ENCODE measurements at places on chromosomes 4 and X.

- DNase-seq, result no peak
Observed at GRCh38 chrX:42237956-42238355, 314.6 kb upstream of the CASK start.

DNA sequence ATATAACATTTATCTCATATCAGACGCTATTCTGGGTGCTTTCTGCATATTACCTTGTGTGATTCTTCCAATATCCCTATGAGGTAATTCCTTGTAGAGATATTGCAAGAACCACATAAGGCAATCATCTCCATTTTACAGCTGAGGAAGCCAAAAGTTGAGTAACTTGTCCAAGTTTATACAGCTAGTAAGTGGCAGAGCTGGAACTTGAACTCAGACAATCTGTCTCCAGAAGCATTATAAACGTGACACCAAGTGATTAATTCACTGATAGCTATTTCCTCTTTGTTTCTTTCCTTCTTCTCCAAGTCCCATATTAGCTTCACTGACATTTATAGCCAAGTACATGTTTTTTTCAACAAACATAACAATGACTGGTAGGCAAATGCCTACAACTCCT lies 7.3 kb downstream of the EMCN start:
- no peak for DNase-seq

DNA sequence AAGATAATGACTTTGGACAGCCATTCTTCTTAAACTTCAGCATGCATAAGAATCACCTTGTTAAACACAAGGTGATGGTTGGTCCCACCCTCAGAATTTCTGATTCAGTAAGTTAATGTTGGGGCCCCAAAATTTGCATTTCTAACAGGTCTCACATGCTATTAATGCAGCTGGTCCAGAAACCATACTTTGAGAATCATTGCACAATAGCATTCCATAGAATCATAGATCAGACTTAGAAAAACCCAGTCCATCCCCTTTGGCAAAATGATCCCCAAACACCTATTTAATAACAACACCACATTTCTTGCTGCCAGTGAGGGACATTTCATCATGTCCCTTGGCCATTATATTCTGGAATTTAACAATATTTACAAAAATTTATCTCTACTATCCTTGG lies 6.2 kb upstream of the MGAT4D start:
- no peak for DNase-seq

DNA sequence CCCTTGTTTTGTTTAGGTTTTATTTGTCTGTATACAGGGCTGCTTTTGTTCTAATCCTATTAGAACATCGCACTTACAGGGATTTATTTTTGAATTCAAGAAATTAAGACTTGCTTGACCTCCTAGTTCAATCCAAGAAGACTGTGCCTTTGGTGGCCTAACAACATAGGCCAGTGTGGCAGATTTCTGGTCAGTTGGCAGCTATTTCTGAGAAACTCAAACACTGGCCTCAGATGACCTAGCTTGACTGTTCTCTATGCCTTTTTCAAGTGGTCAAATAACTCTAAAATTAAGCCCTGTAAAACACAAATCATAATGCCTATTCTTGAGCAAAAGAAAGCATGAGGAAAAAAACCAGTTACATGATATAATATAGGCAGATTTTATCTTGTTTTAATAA lies 89.3 kb upstream of the GPR34 start:
- DNase-seq, result no peak

GRCh38 chrX:145552643-145553042 lies 265.0 kb upstream of the SLITRK2 start:
- no peak for DNase-seq

- no peak for DNase-seq
Observed at GRCh38 chrX:34560180-34560579, 96.9 kb downstream of the TMEM47 start.

DNA sequence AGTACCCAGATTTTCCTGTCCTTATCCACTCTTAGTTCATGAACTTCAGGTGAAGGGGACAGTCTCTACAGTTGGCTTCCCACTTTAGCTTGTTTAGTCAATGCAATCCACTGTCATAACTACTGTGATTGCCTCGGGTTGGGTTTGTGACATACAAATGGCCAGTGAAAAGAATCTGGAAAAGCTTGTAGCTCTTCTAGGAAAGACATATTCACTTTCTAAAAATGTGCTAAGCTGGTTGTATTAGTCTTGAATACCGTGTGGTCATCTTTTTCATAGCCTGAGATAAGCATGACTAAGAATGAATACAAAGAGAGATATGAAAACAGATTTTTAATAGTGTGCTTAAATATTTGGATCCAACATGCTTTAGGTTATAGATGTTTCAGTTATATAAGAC lies 1443.5 kb upstream of the IGFBP7 start:
- DNase-seq, result no peak

DNA sequence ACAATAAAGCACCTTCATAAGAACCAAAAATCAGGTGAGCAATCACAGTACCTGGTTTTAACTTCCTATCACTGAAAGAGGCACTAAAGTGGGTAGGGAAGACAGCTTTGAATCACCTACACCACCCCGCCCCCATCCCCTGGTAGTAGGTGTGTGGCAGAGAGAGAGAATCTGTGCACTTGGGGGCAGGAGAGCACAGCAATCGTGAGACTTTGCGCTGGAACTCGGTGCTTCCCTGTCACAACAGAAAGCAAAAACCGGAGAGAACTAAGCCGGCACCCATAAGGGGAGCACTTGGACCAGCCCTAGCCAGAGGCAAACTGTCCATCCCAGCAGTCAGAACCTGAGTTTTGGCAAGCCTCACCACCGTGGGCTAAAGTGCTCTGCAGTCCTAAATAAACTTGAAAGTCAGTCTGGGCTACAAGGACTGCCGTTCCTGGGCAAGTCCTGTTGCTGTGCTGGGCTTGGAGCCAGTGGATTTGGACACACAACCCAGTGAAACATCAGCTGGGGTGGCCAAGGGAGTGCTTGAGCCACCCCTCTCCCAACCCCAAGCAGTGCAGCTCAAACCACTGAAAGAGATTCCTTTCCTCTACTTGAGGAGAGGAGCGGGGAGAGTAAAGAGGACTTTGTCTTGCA lies 32.1 kb downstream of the NDUFB11 start:
- DNase-seq, result no peak

DNA sequence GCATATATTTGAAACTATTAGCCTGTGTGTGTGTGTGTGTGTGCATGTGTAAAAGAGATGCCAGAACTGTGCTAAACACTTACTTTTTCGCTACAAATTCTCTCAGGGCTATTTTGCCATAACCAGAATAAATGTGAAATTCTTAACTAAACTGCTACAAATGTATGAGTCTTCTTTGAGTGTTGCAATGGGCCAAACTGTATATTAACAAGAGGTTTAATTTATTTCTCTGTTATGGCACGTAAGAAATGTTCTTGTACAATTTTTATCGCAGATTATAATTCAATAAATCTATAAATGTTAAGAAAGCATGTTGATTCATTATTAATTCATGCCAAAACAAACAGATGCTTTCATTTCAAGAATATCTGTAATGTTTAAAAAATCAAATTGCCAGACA lies 454.5 kb upstream of the PCDH7 start:
- no peak for DNase-seq

- no peak for DNase-seq
Observed at GRCh38 chr4:124862261-124862660, 149.7 kb upstream of the ANKRD50 start.

DNA sequence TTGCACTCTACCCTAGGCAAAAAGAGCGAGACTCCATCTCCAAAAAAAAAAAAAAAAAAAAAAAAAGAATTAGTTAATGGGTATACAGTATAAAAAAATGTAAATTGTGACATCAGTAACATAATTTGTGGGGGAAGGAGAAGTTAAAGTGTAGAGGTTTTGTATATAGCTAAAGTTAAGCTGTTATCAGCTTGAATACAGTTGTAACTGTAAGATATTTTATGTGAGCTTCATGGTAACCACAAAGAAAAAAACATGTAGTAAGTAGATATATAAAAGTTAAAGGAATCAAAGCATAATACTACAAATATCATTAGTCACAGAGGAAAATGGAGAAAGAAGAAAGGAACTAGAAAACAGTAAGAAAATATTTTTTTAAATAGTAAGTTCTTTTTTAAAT lies 53.2 kb upstream of the EPGN start:
- no peak for DNase-seq

DNA sequence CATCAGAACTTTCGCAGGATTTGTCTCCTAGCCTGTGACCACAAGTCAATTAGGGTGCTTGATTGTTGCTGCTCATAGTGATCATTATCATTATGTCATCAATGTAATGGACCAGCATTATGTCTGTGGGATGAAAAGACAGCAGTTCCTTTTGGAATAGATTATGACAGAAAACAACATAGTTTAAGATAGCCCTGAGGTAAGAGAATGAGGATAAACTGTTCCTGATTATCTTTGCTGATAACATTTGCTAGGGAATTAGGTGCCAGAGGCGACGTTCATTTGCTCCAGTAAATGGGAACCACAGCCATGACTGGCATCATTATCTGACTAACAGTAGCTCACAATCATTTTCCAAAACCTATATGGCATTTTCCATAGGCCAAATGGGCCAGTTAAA lies 12.7 kb upstream of the THOC2 start:
- DNase-seq, result no peak

- DNase-seq, result no peak
Observed at GRCh38 chr4:24262616-24263015, 321.7 kb downstream of the DHX15 start.

- no peak for DNase-seq
Observed at GRCh38 chrX:50180073-50180940, 20.5 kb downstream of the AKAP4 start.

GRCh38 chr4:48297256-48297846 lies 27.7 kb upstream of the TEC start:
- DNase-seq, result no peak

- no peak for DNase-seq
Observed at GRCh38 chr4:72974694-72975487, 94.6 kb downstream of the COX18 start.

GRCh38 chr4:79184476-79184875 lies 141.4 kb downstream of the NAA11 start:
- no peak for DNase-seq

DNA sequence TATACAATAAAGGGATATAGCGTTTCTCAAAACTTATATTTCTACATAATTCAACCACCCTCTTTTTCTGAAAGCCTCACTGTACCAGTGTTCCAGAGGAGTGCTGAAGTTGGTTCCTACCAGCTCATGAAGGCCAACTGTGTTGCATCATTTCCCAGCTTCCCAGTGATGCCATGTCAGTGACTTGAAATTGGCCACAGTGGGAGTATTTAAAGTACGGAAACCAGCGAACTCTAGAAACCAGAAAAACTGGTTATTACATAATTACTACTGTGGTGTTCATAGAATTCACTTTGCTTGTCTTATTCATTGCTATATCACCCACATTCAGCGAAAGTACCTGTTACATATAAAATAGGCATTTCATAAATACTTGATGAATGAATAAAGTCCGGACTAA lies 135.4 kb downstream of the GC start:
- DNase-seq, result no peak

Measured in AG04449 (cell line).